ENCODE measurements at places on chromosomes 2 and 18. TPM values are rescaled to one million over a fixed set of nuclear protein-coding genes. Genes with fewer than 3 reads are reported as not detected.

- DNase-seq: no peak
These were observed 286.5 kb upstream of the SLC14A2 start for GRCh38 chr18:45328811-45329210.

LYPD1 gene
- total RNA-seq: 28.8 TPM

GRCh38 chr2:38200598-38200997 is 124.6 kb upstream of the CYP1B1 start:
- DNase-seq: no peak

DNA sequence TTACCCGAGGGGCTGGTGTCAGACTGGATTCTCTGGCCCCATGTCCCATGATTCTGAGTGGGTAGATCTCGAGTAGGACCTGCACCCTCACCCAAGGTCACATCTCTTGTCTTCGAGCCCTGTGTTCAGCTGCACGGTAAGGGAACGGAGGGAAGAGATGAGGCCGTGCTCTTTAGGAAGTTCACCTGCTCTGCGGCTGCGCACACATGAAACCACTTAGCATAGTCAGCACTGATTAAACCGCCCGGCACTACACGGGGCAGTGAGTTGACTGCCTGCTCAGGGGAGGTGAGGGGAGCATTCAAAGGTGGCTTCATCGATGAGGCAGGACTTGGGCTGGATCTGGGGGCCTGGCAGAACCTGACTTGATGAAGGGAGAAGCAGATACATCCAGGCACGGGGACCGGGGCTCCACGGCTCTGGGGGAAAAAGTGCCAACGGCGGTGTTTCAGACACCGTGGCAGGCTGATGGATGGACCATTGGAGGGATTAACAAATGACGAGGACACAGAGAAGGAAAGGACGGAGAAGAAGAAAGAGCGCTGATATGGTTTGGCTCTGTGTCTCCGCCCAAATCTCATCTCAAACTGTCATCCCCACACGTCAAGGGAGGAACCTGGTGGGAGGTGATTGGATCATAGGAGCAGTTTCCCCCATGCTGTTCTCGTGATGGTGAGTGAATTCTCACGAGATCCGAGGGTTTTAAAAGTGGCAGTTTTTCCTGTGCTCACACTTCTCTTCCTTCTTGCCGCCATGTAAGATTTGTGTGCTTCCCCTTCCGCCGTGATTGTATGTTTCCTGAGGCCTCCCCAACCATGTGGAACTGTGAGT is 248.6 kb downstream of the CYP26B1 start:
- no peak for DNase-seq

DNER gene
- total RNA-seq: 34.3 TPM

- no peak for DNase-seq
These were observed 11.8 kb upstream of the LHCGR start for GRCh38 chr2:48767330-48767729.

DNA sequence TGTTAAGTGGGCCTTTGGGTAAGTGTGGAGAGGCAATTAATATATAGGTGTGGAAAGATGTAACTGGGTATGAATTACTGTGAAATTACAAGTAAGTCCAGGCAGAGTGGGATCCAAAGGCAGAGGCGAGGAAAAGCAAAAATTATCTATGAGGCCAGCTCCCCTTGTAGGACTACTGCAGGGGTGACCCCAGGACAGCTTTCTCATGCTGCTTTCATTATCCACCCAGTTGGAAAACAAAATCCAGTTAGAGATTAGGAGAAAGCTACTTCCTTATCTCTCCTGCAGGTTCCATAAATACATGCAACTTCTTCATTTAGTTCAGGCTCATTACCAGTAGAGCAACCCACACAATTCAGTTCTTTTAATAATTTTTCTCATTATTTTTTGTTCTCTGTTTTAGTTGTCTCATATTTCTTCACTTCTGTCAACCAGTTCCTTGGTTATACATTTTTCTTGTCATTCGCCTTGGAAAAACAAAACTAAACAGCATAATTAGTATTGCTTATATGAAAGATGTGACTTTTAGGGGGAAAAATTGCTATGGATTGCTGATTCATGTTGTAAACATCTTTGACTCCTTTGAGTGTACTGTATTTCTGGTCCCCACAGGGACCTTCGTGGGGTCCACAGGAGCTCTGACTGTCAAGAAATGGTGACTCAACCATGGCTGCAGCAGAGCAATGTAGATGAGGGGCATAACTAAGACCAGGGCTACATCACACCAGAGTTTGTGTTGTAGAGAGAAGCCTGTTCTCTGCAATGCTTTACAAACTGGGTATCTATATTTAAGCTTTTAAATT is 110.4 kb upstream of the PARD3B start:
- DNase-seq: no peak

APCDD1 gene
- total RNA-seq: not detected

DNA sequence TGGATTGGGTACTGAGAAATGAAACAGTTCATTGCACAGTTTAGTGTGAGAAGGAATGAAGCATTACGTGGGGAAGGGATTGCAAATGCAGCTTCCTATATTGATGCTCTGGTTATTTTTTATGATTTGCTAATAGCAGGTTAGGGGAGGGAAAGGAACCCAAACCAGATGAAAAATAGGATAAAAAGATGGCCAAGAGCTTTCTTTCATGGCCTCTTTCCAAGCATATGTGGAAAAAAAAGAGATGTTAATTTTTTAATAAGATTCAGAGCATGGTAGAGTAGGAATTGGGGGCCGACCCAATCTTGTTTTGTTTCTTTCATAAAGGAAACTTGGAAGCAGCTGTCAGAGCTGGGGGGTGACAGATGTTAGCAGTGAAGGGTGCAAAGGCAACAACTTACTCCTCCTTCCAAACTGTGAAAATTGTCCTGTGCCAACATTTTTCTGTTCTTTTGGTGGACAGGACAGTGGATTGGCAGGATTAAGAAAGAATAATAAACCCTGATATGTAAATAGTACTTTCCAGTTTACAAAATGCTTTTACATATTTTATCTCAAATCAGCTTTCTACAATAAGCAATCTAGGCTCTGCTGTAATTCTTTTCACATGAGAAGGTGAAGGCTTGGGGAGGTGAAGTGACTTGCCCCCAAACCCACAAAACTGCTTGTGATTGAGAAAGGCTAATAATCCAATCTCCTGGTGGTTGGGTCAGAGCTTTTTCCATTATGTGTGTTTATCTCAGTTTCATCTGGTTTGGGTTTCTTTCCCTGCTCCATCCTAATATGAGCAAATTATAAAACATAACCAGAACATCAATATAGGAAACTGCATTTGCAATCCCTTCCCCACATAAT is 270.1 kb downstream of the ETAA1 start:
- DNase-seq: no peak

GRCh38 chr2:193583638-193584400 is 1389.1 kb upstream of the TMEFF2 start:
- DNase-seq: peak; percentile 78

KIF1A gene
- total RNA-seq: 0.50 TPM

DNA sequence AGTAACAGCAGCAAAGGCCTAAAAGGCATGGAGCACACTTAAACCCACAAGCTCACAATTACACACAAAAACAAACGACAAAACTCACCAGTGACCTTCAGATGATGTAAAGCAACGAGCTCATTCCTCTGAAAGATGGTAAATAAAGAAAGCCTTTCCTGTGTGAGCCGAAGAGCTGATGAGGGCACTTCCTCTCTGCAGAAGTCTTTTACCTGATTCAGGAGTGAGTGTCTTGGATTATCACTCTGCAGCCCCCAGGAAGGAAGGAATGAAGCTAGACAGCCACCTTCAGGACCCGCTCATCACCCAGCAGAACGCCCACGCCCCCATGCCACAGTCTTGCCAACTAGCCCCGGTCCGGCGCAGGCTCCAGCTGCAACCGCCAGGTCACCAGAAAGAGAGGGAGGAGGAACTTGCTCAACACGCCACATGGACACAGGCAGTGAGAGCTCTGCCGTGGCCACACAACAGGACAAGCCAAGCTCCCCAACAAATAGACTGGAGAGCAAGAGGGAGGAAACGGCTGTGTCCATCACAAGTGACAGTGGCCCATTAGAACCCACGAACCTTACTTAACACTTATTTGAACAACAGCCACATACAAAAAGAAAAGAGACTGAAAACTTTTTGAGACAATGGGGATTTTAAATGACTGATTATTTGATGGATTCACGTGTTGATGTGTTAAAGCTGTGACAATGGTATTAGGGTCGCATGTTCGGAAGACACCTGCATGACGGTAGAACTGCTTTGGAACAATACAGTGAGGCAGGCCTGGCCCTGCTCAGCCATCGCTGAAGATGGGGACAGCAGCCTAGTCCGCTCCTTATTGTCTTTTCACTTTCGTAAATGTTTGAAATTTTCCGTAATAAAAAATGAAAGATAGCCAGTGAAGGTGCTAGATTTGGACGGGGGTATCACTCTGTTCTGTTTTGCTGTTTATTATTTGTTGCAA is 127.3 kb downstream of the HDAC4 start:
- no peak for DNase-seq

GRCh38 chr2:96685577-96686459 is 43.3 kb downstream of the FER1L5 start:
- DNase-seq: no peak

DHX57 gene
- 8.5 TPM for total RNA-seq

DNA sequence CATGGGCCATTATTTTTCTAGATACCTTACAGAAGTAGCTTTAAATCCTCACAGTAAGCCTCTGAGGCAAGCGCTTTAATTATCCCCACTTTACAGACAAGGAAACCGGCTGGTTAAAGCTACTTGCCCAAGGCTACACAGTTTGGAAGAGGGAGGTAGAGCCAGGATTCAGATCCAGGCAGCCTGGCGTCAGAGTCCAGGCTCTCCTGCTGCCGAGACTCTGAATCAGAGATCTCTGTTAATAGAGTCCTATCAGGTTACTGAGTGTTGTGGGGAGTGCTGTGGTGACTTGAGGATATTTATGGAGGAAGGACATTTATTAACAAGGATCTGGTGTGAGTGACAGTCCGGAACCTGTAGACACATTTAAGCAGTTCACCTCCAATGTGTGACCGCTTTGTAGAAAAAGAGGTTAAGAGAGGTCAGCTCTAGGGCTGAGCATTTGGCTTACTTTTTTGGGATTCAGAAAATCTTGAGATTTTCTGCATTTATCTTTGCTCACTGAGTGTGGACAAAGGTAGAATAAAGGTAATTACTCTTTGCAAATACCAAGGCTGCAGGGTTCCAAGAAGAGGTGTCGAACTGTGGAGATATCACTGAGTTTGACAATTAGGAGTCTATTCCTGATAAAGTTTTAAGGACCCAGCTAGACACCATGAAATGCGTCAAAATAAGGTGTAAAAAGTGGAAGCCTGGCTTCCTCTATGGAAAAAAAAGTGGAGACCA is 1.6 kb upstream of the CEP192 start:
- no peak for DNase-seq
